ENCODE measurements at places on chromosomes 2 and 18.
A peak's percentile ranks its signal among the peaks of the same experiment; 100 is the strongest.

DNA sequence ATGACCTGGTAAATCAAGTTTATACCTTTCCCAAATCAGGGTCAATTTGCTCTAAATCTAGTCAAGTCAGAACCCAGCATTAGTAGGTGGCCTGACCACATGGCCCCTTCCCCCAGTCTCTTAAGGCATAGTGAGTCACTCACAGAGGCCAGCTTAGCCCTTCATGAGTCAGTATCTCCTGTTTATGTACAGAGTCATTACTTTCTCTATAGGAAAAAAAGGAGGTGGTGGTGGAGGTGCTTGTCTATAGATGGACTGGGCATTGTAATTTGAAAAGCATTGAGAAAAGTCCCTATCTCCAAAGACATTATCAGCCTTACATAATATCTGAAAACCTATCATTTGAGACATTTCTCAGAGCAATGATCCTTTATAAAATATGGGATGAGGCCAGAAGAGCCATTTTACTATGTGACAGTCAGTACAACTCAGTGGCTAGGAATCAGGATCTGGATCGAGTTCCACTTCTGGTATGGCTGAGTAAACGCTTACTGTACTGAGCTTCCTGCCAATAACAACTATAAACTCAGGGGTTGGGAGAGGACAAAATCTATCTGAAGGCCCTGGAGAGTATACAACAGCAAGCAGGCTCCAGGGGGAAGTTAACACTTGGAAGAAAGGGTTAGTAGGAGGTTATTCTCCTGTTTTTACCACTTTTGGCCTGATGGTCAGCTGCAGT lies 22.5 kb upstream of the SIGLEC15 start:
- DNase-seq = no peak

DNA sequence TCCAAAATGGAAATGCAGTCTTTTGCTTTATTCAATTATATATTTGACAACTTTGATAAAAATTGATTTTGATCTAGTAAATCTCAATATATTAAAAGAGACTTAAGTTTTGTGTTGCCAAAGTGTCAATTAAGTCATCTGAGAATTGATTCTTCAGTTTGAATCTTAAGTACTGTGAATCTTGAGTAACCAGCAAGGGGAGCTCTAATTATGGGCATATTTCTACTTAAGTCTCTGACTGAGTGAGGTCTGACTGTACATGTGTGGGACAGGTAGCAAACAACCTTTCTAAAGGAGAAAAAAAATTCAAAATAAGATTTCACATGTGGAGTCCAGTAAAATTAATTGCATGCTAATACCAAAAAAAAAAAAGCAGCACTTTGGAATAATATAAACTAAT lies 503.7 kb upstream of the SLC8A1 start:
- DNase-seq = no peak

DNA sequence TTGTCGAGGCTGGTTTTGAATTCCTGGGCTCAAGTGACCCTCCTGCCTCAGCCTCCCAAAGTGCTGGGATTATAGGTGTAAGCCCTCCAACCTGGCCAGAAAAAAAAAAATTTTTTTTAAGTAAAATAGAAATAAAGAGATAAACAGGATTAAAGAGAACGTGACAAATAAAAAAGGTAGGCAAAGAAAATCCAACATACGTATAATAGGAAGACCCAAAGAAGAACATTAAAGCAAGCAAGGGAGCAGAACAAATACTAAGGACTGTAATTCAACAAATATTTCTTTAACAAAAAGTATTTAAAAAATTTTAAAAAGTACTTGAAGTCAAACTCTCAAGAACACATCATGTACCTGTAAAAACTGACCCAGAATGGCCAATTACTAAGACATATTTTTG lies 56.4 kb downstream of the PTPN2 start:
- DNase-seq = no peak

DNA sequence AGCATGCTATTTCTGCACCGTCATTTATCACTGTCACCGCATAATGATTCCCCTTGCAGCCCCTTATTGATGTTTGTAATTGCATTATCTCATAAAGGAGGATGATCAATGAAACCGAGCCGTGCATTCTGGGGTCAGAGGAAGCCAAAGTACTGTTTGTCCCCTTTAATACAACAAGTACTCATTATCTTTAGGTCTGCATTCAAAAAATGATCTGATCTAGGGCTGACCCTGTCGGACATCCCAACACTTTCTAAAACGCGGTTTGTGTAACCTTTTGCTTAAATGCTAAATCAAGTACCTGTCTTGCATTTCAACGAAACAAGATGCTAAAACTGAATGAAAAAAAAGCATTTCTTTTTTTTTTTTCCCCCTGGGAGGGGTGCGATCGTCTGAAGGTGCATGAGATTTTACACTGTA lies 143.8 kb downstream of the MEIS1 start:
- no peak for DNase-seq

DNA sequence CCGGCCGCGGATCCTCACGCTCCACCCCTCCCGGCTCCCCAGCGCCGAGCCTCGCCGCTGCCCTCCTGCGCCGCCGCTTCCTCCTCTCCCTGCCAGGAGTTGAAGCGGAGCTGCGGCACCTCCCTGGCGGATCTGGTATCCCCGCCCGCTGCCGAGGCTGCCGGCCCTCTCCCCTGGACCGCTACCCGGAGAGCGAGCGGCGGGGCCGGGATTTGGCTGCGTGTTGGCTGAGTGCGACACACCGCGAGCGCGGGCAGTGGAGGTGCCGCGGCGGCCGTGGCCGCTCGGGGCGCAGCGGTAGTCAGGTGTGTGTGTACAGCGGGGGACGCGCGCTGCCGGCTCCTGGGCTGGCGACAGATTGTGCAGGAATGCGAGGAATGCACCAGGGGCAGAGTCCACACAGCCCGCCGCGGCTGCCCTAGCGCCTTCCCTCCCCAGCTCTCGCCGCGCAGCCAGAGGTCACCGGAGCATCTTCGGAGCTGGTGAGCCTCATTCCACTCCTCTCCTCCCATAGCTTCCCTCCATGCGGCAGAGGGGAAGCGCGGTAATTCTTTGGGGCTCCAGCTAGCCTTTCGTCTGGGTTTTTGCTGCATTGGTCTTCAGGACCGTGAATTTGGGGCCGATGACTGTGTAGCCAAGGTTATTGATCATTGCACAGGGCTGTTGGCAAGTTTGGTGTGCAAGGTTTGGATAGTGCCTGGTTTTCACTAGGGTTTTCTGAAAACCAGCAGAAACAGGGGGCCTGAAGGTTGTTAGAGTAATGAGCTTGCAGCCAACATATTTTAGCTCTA lies 1.3 kb downstream of the PKP4 start:
- peak; percentile 38 for DNase-seq

- DNase-seq = no peak
Measured at GRCh38 chr18:37272226-37272625, 293.4 kb downstream of the CELF4 start.

DNA sequence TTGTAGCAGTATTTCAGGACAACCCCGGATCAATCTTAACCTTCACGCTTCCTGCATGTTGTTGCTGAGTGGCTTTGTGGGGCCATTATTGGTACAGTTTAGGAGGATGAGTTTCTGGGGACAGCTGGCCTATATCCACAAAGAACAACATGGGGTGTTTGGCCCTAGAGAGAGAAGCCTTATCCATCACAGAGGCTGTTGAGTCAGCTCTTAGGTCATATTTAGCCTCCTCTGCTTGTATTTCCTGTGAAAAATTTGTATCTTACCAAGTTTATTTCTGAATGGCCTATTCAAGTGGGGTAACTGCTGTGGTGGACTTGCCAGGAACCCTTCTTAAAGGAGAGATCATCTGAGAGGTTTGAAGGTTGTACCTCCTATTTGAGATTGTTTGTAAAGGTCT lies 77.6 kb downstream of the MAP4K4 start:
- DNase-seq = no peak

GRCh38 chr2:102111823-102112222 lies 30.7 kb upstream of the IL1R1 start:
- DNase-seq = no peak

DNA sequence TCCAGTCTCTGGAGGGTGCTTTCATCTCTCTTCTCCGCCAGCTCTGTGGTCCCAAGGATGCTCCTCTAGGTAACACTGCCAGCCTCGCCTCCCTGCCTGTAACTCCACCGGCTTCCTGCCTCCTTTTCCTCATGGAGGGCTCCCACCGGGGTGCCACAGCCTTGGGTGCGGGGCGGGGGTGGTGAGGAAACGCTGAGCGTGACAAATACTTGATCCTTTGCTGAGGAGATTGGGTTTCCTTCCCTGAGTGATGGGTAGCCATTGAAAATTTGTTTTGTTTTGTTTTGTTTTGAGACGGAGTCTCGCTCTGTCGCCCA lies 25.1 kb downstream of the TIMM21 start:
- DNase-seq = no peak

GRCh38 chr2:64963719-64964118 lies 25.5 kb upstream of the SLC1A4 start:
- no peak for DNase-seq

- no peak for DNase-seq
Measured at GRCh38 chr2:160292225-160292624, 92.2 kb upstream of the ITGB6 start.

DNA sequence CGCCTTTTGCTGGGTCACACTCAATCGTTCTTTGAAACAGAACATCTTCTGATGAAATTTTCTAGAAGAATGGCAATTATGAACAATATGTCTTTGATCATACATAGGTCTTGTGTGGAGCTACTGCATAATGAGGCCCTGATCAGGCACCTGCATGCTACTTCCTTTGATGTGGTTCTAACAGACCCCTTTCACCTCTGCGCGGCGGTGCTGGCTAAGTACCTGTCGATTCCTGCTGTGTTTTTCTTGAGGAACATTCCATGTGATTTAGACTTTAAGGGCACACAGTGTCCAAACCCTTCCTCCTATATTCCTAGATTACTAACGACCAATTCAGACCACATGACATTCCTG lies 532 bp downstream of the UGT1A5 start:
- DNase-seq = no peak

DNA sequence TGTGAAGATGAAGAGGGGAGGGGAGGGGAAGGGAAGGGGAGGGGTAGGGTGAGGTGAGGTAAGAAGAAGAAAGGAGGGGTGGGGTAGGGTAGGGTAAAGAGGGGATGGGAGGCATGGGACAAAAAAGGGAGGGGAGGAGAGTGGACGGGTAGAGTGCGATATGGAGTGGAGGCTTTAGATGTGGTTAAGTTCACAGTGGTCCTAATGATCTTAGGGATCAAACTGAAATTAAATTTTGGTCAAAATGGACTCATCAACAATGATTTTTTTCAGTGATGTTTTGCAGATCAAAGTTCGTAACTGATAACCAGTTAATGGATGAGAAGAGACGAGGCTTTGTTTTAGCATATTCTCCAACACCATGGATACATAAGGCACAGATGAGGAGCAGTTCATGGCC lies 513.9 kb upstream of the ACVR2A start:
- no peak for DNase-seq

DNA sequence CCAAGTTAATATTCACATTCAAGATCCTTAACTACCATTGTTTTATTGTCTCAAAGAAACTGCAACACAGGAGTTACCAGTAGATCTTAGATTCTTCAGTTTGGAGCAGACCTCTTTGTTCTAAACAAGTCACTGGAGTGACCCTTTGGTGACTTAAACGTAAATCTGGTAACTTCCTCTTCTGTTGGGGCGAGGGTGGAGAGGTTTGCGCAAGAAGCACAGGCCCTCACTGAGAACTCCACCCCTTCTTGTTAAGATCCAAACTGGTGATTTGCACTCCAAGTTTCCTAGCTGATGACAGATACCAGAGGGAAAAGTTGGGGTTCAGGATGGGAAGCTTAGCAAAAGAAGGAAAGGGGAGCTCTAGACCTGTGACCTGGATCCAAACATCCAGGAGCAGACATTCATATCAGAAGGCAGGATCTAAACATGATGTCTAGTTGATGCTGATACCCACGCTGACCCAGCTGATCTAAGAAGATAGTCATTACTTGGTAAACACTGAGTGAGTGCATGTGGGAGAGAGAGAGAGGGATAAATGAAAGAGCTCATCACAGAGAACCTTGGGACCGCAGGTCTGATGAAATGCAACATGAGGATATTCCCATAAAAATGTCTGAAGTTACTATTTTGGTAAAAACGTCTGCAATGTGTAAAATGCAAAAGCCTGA lies 256.0 kb downstream of the CDH20 start:
- no peak for DNase-seq

DNA sequence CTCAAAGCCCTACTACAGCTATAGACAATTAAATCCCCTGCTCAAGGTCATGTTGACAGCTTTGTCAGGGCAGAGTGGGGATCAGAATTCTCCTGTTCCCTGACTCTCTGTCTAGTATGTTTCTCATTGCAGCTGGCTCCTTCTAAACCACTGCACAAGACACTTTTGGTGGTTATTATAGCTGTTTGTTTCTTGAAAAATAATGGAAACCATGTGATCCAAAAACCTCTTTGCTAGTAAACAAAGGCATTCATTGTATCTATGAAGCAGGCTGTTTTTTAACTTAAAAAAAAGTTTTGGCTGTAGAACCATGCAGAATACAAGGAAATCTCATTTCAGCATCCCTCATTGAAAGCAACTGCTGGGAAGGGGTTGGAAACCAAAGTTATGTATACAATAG lies 352.5 kb upstream of the EPHA4 start:
- DNase-seq = no peak

GRCh38 chr2:208319391-208319790 lies 53.3 kb downstream of the PIKFYVE start:
- DNase-seq = no peak

DNA sequence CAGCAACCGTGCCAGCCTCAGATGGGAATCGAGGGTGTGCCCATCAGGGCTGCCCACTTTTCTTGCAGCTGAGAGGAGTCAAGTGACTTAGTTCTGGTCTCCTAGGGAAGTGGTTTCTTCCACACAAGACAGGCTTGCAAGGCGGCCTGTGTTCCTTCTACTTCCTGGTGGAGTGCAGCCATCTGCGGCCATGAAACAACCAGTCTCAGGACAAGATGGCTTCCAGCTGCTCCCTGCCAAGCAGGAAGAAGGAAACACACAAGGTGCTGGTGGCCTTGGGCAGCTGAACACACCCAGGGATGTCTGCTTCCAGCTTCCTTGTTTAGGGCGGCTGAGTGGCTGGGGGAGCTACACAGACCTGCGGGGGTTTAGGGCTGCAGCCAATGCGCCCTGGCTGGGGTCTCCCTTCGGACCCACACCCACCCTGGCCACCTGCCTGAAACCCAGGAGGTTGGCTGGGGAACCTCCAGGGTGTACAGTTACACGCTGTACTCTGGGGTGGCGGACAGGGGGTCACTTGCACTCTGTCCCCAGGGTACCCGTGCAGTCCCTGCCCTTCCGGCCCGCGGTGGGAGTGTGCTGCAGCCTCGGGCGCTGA lies 34.7 kb downstream of the PTPN18 start:
- DNase-seq = no peak

GRCh38 chr18:61581578-61582201 lies 248.5 kb downstream of the CDH20 start:
- DNase-seq = peak; percentile 81

GRCh38 chr2:233233618-233234230 lies 17.7 kb upstream of the ATG16L1 start:
- DNase-seq = no peak

DNA sequence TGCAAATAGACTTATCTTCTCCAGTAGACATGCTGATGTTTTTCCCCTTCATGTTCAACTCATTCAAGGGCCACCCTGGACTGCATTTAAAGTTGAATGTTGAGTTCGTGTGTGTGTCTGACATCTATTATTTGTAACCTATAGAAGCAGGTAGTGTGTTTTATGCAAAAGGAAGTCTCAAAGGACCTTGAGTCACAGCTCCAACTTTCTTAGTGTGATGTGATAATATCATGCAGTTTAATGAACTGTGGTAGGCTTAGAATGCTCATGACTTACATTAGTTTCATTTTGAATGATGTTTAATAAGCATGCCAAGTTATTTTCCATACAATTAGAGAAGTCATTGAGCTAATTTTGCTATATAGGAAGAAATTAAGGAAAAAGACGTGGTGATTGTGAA lies 67.9 kb downstream of the CERS6 start:
- DNase-seq = no peak
